ENCODE measurements at places on chromosomes 7 and 10.

DNA sequence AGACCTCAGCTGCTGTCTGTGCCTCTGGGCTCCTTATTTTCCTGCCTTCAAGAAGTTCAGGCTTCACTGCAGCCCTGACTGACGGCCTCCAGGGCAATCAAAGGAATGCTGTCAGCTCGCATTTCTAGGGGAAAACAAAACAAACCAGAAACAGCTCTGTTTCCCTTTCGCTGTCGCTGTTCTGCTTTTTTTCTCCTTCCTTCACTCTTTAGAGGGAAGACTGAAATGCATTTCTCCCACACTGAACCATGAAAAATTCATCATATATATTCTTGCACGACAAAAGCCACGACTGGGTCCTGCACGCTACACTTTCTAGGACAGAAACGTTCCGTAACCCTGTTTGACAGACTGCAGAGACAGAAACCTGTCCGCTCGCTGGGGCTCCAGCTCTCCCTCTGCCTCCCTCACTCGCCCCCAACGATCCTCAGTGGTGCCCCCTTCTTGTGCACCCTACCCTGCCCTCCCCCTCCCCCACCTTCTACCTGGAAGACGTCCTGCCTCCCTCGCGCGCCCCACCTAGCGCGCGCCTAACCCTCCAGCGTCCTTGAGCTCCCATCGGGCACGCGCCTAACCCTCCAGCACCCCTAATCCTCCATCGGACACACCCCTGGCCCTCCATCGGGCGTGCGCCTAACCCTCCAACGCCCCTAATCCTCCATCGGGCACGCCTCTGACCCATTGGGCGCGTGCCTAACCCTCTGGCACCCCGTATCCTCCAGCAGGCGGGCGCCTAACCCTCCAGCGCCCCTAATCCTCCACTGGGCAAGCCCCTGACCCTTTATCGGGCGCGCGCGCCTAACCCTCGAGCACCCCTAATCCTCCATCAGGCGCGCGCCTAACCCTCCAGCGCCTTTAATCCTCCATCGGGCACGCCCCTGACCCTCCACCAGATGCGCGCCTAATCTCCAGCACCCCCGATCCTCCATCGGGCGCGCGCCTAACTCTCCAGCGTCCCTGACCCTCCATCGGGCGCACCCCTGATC, 37.1 kb downstream of the SVOPL start:
- DNase-seq, result no peak

DNA sequence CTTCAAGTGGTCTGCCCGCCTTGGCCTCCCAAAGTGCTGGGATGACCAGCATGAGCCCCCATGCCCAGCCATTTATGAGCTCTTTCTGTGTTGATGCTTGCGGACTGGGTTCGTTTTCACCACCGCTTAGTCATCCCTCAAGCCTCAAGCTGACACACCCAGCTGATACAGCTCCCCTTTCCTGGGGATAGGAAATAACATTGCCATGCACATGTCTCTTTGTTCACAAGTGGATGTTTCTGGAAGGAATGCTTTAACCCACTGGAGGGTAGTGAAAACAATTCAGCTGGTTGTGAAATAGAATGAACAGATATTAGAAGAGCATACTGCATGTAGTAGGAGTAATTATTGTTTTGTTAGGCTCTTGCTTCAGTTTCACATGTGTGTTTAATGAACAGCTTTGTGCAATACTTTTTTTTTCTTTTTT, 8.5 kb upstream of the METTL27 start:
- DNase-seq, result peak; percentile 88

- DNase-seq, result no peak
Measured at GRCh38 chr10:35492386-35493195, 112.5 kb upstream of the GJD4 start.

GRCh38 chr10:13717936-13718772, 131.4 kb downstream of the PRPF18 start:
- peak; percentile 75 for DNase-seq

- no peak for DNase-seq
Measured at GRCh38 chr10:102007796-102008195, 48.2 kb downstream of the ARMH3 start.

DNA sequence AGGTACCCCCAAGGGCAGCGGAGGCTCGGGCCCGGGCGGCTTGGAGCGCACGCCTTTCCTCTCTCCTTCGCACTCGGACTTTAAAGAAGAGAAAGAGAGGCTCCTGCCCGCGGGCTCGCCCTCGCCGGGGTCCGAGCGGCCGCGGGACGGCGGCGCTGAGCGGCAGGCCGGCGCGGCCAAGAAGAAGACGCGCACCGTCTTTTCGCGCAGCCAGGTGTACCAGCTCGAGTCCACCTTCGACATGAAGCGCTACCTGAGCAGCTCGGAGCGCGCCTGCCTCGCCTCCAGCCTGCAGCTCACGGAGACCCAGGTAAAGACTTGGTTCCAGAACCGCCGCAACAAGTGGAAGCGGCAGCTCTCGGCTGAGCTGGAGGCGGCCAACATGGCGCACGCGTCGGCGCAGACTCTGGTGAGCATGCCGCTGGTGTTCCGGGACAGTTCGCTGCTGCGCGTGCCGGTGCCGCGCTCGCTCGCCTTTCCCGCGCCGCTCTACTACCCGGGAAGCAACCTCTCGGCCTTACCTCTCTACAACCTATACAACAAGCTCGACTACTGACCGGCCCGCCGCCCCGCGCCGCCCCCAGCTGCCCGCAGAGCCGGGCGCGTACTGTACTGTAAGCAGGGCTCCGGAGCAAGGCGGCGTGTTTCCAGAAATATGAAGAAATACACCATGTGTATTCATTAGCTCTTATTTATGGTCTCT, 1.8 kb downstream of the HMX2 start:
- DNase-seq, result no peak

All from RWPE2 (cell line).